Testis (tissue), 5 donors: ENCODE measurements at places on chromosomes 5 and 9. TPM values are rescaled to one million over a fixed set of nuclear protein-coding genes. Genes with fewer than 3 reads are reported as not detected.

- peak; percentile 82 for DNase-seq
Observed at GRCh38 chr9:12775679-12776512, 1.1 kb downstream of the LURAP1L start.

DNA sequence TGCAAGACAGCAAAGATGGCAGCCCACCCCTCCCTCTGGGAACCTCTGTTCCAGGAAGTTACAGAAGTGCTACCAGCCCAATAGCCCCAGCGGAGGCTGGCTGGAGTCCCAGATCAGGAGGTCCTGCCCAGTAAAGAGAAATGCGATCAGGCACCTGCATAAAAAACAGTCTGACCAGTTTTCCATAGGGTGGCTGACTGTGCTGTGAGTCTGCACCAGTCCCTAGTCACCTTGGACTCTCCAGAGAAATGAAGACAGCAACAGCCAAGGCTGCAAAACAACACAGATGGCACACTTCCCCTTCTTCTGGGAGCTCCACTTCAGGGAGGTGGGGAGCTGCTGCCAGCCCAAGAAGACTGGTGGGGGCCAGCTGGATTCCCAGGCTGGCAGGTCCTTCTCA, 265.5 kb upstream of the PCSK5 start:
- no peak for DNase-seq

GRCh38 chr9:14962193-14962882, 52.1 kb upstream of the FREM1 start:
- DNase-seq = no peak

DNA sequence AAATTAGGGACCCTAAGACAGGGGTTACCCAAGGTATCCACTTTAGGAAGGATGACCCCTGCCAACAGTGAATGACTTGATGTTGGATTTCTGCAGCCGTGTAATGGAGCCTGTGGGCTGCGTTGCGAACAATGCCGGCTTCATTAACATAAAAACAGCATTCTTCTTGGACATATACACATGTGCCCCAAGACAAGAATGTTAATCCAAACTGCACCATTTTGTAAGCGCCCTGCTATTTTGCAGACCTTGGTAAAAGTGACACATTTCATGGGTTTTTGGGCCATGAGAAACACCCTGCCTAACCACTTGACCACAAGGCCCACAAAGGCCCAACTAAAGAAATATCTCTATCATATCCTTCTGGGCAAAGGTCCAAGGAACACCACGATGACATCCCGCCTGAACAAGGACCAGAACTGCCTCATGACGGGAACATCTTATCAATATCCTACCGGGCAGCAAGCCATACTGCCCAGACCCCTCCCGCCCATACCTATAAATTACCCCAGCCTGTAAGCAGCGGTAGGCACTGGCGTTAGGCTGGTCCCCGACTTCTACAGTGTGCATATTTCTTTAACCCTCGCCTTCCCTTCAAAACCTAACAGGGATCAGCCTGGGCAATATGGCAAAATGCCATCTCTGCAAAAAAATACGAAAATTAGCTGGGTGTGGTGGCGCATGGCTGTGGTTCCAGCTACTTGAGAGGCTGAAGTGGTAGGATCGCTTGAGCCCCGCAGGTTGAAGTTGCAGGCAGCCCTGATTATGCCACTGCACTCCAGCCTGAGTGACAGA, 9.7 kb upstream of the PDCD1LG2 start:
- peak; percentile 89 for DNase-seq

- DNase-seq = no peak
Observed at GRCh38 chr5:33049842-33050241, 338.7 kb downstream of the NPR3 start.

DNA sequence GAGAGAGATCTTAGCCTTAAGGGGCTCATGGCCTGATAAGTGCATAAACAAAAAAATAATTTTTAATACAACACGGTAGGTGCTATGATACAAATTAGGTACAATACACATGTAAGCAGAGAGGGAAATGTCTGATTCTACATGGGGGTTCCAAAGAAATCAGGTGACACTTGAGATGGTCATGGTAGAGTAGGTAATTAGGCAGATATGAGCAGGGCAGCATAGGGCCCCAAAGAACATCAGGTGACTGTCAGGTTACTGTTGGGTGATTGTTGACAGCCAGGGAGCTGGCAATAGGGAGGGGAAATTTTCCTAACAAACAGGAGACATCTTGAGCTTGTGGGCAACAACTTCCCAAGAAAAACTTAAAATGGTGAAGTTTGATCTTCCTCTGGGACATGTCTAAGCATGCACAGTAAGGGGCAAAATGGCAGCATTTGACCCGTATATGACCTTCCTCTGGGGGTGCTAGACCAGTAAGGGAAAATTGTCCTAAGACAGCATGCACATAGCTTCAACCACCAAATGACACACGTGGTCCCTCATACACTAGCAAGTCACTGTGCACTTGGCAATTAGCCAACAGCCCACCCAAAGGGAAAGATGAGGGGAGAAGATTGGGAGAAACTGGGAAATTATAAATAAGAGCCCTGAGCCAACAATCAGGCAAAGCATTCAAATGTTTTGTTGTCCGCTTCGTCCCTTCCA, 37.3 kb upstream of the TENT4A start:
- DNase-seq = no peak

DNA sequence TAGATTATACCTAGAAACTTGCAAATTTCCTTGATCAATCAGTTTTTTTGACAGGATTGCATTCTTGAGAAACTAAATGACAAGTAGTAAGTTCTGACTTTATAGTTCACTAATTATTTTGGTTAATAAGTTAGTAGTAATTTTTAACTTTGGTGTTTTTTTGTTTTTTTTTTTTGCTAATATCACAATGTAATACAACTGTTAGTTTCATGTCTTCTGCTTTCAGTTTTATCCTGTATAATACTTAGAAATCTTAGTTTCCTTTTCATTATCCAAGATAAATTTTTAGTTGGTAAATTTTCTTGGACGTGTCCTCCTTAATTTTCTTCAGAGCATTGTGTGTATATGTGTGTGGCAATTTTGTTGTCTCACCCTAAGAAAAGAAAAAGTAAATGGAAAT, 57.8 kb downstream of the CWC27 start:
- DNase-seq = no peak

GRCh38 chr5:137587919-137588318, 88.8 kb upstream of the SPOCK1 start:
- DNase-seq = no peak

- no peak for DNase-seq
Observed at GRCh38 chr5:101153526-101153925, 250.4 kb upstream of the ST8SIA4 start.

- DNase-seq = no peak
Observed at GRCh38 chr9:5784526-5785315, 48.2 kb downstream of the ERMP1 start.

GRCh38 chr9:89422151-89422975, 75.5 kb downstream of the SEMA4D start:
- DNase-seq = no peak

- DNase-seq = peak; percentile 12
Observed at GRCh38 chr5:180598797-180599589, 7.7 kb upstream of the SCGB3A1 start.

DNA sequence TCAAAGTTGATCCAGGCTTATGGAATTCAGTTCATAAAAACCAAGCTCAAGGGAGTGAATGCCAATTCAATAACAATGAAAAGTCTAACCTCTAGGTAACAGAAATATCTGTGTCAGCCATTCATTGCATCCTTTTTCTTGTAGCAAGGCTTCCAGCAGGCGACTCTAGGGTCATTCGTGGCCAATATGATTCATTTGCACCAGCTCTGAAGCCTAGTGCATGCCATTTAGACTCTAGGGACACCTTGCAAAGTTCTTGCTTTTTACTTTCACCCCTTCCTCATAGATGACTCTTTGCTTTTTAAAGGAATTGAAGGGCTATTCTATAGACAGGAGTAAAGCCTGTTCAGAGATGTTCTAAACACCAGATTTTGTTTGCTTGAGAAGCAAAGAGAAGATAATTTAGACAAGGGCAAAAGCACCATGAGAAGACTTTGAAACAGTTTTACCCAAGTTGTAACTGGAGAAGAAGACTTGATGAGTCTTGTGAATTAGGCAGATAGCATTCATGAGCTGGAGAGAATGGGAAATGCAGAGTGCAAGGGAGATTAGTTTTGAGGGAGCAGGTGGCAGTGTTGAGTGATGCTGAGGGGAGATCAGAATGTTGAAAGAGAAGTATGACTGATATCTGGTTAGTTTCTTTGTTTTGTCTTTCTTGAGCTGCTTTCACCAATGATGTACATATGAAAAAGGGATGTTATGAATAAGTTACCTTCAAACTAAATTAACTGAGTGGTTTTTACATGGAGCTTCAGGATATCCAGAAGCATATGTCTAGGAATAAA, 94.5 kb downstream of the F2RL2 start:
- DNase-seq = no peak

GRCh38 chr5:99320436-99320835, 391.6 kb upstream of the CHD1 start:
- DNase-seq = no peak

DNA sequence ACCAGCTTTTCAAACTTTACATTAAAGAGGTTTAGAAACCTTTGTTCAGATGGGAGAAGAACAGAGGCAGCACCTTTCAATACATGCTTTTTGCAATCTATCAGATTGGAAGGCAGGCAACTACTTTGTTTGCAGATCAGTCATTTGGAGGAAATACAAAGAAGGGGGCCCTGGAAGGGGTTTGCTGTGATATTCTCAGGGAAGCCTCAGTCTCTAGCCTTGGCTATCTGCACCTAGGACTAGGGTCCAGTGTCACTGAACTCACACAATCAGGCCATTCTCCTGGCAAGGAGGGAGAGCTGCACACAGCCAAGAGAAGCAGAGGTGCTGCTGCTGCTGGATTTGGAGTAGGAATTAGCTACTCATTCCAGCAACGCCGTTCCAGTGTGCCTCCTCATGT, 79.5 kb downstream of the CRB2 start:
- DNase-seq = no peak

The RGS7BP gene
- total RNA-seq = 3.1 TPM

The ENDOG gene
- 30.4 TPM for total RNA-seq

The SHB gene
- total RNA-seq = 21.2 TPM

The ENHO gene
- total RNA-seq = 24.7 TPM

The CDKN2AIPNL gene
- 42.6 TPM for total RNA-seq

The TEX48 gene
- 44.0 TPM for total RNA-seq

The ZMYND19 gene
- 73.8 TPM for total RNA-seq

The UGT3A2 gene
- total RNA-seq = 6.9 TPM
